ENCODE measurements at places on chromosomes 16 and 17. TPM values are rescaled to one million over a fixed set of nuclear protein-coding genes. Genes with fewer than 3 reads are reported as not detected.

DNA sequence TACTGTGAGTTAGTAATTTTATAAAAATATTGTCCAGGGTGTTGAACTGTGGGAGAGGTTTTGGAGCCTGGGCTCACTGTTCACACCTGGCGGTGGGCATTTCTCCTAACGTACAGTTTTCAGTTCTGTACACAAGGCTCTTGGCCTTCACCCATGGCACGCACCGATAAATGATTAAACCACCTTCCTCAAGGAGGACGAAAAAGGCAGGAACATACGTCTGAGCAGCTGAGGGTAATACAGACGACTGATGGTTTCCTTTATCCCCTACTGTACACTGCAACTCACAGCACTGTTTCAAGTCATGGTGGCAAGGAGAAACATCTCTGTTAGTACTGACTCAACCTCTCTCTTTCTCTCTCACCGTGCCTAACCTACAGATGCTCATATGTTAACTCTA, 1.4 kb upstream of the ST6GALNAC1 start:
- DNase-seq = no peak

The MSLN gene
- total RNA-seq = 0.29 TPM

The ZG16 gene
- not detected for total RNA-seq

The PRR29 gene
- 0.29 TPM for total RNA-seq

- no peak for DNase-seq
Measured at GRCh38 chr16:5328546-5328945, 231.0 kb upstream of the EEF2KMT start.

DNA sequence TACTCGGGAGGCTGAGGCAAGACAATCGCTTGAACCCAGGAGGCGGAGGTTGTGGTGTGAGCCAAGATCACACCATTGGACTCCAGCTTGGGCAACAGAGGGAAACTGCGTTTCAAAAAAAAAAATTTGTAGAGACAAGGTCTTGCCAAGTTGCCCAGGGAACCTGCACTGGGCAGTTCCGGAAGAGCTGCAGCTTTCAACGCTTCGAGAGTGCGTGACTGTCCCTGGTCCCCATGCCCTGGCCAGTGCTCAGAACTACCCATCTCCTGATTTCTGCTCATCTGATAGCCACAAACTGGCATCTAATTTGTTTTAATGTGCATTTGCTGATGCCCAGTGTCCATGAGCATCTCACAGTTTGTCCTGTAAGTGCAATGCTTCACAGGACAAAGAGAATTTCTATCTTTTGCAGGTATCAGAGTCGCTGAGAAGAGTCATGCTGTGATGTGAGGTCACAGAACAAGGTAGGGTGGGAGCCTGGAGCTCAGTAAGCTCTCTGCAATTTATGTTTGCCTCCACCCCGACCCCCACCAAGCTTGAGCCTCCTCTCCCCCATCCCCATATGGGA, 3.9 kb downstream of the ACTG1 start:
- no peak for DNase-seq

DNA sequence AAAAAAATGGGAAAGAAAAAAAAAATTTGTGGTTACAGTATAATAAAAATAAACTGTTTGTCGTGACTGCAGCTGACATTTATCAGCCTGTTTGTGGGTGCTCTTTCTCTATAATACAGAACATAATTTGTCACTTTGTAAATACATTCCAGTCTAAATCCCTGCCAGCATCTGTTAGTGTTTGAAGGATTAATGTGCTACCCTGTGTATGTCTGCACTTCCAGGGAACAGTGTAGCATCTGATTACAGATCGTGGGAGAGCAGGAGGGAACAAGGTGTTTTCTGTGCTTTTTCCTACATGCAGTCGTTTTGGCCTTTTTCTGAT, 265.1 kb downstream of the WWOX start:
- no peak for DNase-seq

The MPV17L gene
- 7.0 TPM for total RNA-seq

- peak; percentile 91 for DNase-seq
Measured at GRCh38 chr17:83199500-83200201, 120.2 kb downstream of the METRNL start.

- peak; percentile 82 for DNase-seq
Measured at GRCh38 chr16:15055141-15056053, 477 bp downstream of the NTAN1 start.

DNA sequence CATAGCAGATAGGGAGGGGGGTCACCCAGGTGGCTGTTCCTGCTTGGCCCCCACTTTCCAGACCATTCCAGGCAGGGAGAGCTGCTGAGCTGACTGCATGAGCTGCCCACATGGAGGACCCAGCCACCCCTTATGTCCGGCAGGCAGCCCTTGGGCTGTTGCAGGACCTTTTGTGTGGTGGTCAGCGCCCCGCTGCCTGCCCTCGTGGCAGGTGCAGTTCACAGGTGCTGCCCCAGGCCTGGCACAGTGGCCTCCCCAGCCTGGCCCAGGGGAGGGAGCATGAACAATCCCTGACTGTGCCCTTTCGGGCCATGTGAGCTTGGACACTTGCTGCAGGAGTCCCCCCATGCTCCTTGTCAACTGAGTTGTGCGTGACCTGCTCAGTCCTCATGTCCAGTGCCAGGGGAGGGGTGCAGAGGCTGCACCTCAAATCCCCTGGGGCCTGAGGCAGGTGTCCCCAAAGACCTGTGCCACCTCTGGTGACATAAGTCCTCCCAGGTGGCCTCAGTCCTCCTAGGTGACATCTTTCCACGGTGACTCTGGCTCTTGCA, 8.6 kb downstream of the TBC1D26 start:
- no peak for DNase-seq

DNA sequence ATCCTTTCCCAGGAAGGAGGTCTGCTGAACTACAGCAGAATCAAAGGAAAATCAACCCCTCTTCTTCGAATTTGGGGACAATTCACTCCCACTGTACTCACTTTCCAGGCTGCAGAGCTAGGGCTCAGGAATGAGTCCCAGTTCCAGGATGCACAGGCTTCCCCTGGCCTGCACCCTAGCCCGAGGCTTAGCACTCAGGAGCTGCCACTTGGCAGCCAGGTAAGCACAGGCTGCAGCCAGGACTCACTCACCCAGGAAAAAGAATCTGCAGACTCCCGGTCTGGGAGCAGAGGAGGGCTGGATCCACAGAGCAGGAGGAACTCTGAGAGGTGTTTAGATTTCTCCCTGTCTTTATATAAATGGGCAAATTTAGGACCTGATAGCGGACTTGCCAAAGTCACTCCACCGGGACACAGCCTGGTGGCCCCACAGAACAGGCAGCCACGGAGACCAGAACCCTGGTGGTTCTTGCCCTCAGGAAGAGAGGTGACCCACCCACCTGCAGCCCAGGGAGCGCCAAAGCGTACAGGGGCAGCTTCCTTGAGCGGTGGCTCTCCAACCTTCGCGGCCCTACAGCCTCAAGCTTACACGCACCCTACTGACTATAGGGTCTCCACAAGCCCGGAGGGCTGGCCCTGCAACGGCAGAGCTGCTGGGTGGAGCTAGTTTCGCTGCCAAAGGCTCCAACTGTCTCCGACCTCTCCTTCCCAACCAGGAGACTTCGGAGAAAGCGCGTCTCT, 4.8 kb downstream of the CBLN1 start:
- DNase-seq = no peak

- no peak for DNase-seq
Measured at GRCh38 chr17:66580956-66581391, 253.9 kb upstream of the CACNG5 start.

- DNase-seq = no peak
Measured at GRCh38 chr16:55539488-55539887, 27.0 kb upstream of the CAPNS2 start.

The NPIPA5 gene
- total RNA-seq = 21.8 TPM

DNA sequence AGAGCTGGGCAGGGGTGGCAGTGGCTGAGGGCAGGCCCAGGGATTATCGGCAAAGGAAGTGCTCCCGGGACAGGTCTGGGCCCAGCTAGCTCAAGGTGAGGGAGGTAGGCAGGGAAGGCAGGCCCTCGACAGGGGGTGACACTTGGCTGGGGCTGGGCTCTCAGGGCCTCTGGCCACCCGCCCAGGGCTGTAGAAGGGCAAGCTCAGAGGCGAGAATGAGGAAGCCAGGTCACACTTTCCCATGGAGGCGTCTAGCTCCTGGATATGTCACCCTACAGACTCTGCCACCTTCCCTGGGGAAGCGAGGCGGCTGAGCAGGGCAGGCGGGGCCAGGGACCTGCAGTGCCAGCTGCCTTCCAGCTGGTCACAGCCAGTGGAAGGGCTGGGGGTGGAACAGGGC, 19.1 kb downstream of the FAM83G start:
- DNase-seq = no peak

The TMEM88 gene
- total RNA-seq = 26.1 TPM

DNA sequence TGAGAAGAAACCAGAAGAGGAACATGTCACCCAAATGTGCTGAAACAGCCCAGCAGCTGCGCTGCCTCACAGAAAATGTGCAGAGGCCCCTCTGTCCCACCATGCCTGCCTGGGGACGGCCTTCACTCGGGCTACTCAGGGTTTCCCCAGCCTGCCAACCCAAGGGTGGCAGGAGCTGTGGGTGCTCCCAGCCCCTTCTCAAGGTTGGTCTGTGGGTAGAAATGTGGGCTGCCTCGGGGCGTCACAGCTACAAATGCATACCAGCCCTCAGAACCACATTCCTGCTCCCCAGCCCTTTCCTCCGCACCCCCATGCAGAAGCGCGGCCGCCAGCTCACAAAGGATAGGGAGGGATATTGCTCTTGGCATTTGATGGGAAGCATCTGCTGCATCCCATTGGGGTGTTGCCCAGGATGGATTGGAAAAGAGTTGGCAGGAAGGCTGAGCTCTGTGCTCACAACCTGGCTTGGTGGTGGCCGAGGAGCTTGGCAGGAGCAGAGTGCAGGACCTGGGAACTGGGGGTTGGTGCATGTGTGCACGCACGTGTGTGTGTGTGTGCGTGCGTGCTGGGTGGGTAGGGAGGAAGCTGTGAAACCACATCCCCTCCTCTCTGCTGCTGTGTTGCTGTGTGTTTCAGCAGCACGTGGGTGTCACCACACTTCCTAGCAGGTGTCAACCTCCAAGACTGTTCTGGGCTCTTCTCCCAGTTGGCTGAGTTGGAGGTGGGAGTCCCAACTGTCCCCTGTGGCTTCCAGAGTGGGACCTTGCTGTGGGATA, 304.4 kb downstream of the SEC14L1 start:
- no peak for DNase-seq

GRCh38 chr17:3906881-3907280, 9.4 kb downstream of the P2RX1 start:
- DNase-seq = no peak

- no peak for DNase-seq
Measured at GRCh38 chr17:20084621-20085282, 75.6 kb downstream of the SPECC1 start.

DNA sequence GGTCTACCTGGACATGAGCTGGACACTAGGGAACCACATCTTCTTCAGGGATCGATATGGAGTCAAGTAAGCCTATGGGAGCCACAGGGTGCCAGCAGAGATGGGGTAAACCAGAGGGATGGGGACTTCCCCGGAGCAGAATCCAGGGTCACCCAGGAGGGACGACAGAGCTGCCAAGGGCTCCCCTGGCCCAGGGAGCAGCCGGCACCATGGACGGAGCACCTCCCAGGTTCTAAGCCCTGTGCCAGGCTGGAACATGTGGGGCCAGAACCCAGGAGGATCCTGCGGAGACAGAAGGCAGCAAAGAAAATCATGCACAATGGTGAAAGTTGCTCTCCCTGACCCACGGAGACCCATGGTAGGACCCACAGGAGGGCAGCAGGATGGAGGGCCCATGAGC, 33.6 kb upstream of the KSR1 start:
- peak; percentile 32 for DNase-seq

The MPP2 gene
- total RNA-seq = 11.4 TPM
